Stimulated activated CD8-positive, alpha-beta memory T cell treated with anti-CD3 and anti-CD28 coated beads, Interleukin-4, amount 100 ng/mL, for 1 hour (primary cell): ENCODE measurements at places on chromosomes 2 and 18.
A peak's percentile ranks its signal among the peaks of the same experiment; 100 is the strongest.

DNA sequence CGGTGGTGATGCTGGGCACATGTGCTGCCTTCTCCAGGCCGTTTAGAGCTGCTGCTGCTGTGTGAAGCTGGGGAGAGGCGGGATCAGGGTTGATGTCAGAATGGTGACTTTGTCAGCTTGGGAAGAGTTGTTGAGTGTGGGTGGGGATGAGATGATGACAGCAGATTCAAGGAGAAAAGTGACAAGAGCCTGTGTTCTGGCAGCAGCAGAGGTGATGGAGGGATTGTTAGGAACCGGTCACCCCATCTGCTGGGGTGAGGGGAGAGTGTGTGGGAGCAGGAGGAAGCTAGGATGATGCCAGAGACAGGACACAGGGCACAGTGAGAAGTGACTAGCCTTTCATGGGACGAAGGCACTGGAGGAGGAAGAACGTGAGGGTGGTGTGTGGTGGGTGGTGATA is 345.5 kb downstream of the RNF144A start:
- no peak for DNase-seq

DNA sequence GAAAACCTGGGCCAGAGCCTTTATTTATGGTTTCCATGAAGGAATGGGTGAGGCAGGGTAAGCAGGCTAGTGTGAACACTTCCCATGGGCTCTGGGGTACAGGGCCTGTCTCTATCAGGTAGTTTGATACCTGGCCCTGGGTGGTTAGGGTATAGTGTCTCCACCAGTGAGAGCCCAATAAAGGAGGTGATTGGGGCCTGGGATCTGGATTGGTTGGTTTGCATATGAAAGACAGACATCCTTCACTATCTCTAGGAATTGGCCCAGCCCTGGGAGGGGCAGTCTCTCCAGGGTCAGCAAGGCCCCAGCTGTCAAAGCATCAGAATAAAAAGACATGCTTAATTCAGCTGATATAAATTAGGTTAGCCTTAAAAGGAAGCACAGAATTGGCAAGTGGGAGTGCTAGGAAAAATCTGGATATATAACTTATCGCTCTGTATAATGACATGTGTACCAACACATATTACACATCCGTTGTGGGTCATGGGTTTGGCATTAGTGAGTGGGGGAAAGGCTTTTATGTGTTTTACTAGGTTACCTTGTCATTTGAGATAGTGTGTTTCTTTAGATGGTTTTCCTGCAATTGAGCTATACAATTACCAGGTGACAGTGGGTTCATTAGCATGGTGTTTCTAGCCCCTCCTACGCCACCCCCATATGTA is 18.5 kb upstream of the TMEM178A start:
- DNase-seq, result no peak

GRCh38 chr2:189454009-189454408 is 12.7 kb downstream of the WDR75 start:
- DNase-seq, result no peak

GRCh38 chr2:69082430-69082997 is 69.5 kb downstream of the ANTXR1 start:
- no peak for DNase-seq

GRCh38 chr2:4947911-4948310 is 744.3 kb upstream of the SOX11 start:
- DNase-seq, result no peak

GRCh38 chr2:239159476-239159911 is 241.3 kb downstream of the HDAC4 start:
- no peak for DNase-seq

DNA sequence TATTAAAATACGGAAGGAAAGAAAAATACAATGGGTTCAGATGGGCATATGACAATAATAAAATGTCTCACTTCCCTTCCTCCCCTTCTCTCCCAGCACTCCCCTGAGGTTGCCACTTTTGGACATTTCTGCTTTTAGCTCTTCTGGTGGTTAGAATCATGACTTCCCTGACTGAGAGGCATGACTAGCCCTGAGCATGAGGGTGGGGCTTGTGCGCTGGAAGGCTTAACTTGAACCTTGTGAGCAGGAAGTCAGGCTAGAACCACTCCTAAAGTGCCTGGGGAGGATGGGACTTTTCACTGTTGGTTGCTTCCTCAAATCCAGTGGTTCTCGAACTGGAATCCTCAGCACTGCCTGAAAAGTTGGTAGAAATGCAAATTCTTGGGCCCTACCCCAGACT is 19.7 kb upstream of the ARHGAP25 start:
- no peak for DNase-seq

DNA sequence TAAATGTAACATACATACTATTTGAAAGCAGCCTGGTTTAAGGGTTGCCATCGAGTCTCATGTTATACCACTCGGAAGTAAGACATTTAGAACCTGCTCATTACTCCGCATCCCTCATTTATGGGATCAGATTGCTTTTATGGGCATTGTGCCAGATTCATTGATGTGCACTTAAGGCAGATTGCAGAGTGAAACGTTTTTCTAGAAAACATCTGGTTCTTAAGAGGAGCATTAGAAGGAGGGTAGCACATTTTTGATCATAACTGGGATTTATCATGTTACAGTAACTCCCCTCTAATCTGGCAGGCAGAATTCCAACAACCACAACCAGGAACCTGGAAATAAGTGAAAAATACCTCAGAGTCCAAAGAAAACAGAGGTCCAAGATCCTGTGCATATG is 74.2 kb upstream of the GALNT3 start:
- no peak for DNase-seq

DNA sequence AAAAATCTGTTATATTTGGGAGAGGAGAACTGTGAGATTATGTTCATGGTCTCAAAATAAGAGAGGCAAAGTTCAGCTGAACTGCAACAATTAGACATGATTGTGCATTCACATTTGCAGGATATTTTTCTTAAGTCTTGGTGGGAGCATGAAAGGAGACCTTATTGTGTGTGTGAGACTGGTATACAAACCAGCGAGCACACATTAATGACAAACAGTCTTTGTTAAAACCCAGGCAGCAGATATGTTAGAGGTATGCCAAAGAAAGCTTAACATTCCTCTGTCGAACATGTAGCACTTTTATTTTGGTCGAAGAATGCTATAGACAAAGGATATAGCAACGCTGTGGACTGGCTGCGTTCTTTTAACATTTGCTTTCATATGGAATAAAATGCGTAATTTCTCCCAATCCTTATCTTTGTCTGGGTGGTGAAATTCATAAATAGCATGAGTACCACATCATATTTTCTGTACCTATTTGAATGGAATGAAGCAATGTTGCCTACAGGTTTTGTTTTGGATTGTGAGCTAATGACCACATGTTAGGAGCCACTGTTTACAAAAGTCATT is 88.4 kb downstream of the ICOS start:
- no peak for DNase-seq

GRCh38 chr2:100017633-100018032 is 124.8 kb downstream of the AFF3 start:
- DNase-seq, result no peak

DNA sequence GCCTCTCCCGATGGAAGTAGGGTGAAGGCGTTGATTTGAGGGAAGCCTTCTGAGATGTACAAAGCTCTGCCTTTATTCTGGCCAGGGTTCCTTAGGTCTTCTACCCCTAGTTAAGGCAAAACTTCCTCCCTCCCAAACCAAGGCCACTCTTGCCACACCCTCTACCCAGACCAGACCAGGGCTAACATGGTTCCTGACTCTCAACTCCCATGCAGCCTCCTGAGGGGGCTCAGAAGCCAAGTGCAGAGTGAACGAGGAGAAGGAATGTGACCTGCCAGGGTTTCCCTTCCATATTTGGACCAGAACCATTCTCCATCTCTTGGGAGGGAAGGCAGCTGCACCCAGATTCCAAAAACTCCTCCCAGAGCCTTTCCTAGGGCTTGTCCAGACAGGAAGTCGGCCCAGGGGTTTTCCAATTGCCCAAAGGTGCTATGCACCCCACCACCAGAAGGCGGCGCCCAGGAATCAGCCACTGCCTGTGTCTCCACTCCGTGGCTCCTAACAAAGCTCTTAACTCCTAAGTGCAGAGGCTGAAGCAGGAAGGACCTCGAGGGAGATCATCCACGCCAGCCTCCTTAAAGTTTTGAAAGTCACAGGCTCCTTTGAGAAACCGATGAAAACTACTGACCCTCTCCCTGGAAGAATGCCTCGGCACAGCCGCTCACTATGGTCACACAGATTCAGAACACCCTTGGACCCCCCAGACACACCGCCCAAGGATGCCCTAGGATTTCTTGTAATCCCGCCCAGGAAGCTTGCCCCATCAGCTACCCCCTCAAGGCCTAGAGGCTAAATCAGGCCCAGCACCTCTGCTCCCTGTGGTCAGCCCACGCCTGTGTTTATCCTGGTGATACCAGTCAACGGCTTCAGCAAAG is 157.8 kb downstream of the SMAD2 start:
- peak; percentile 16 for DNase-seq

DNA sequence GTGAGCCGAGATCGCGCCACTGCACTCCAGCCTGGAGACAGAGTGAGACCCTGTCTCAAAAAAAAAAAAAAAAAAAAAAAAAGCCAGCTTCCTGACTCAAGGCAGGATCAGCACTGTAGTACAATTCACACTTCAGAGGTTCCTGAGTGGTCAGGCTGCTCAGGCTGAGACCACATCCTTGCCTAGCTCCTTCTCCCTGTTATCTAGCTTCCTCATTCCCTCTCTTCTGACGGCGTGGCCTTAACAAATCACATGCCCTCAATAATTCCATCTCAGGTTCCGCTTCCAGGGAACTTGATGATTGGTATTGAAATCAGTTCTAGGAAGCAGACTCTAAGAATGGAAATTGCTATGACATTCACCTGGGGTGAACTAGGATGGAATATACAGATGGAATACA is 29.8 kb upstream of the KDM3A start:
- DNase-seq, result no peak

DNA sequence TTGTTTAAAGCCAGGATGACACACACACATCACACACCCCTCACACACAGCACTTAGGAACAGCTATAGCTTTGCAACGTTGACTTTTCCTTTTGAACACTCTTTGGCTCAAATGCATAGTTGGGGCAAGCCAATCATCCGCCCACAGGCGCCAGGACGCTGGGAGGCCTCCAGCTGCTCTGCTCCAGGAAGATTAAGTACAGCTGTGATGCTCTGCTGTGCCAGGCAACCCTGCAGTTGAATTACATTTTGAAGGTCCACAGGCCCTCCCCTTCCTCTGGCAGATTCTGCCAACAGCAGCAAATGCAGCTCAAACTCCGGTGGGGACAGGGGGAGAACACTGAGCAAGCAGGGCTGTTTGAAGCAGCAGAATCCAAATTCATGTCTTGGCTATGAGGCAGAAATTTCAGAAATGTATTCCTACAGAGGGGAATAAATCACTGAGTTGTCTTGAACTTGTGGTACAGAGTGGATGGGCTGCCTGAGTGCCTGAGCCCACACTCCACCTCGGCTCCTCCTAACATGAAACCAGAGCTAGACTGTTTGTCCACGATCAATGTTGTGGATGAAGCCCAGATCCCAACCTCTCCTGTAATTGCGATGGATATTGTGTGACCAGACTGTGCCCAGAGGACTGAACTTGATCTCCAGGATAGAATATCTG is 86.5 kb upstream of the PPP1CB start:
- no peak for DNase-seq

DNA sequence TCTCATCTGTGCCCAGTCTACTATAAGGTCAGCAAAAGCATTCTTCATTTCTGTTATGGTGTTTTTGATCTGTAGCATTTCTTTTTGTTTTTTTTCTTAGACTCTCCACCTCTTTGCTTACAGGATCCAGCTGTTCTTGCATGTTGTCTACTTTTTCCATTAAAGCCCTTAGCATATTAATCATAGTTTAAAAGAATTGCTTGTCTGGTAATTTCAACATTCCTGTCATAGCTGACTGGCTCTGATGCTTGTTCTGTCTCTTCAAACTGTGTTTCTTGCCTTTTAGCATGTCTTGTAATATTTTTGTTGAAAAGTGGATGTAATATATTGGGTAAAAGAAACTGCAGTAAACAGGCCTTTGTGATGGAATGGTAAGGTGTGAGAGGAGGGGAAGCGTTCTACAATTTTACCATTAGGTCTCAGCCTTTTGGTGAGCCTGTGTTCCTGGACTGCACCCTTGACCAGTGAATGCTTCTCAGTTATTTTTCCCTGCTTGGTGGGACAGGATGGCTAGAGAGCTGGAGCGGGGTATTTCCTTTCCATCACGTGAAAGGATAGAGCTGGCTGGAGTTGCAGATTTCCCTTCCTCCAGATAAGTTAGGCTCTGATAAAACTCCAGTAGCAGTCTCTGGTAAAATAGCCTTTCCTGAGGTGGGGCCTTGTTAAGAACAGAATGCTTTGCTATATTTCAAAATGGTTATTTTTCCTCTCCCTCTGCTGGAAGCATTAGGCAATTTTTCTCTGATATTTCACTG is 65.4 kb downstream of the PLA2R1 start:
- DNase-seq, result no peak

GRCh38 chr2:150404147-150404546 is 83.3 kb downstream of the RND3 start:
- DNase-seq, result no peak

- DNase-seq, result no peak
Measured at GRCh38 chr2:204436230-204436629, 109.0 kb upstream of the PARD3B start.

DNA sequence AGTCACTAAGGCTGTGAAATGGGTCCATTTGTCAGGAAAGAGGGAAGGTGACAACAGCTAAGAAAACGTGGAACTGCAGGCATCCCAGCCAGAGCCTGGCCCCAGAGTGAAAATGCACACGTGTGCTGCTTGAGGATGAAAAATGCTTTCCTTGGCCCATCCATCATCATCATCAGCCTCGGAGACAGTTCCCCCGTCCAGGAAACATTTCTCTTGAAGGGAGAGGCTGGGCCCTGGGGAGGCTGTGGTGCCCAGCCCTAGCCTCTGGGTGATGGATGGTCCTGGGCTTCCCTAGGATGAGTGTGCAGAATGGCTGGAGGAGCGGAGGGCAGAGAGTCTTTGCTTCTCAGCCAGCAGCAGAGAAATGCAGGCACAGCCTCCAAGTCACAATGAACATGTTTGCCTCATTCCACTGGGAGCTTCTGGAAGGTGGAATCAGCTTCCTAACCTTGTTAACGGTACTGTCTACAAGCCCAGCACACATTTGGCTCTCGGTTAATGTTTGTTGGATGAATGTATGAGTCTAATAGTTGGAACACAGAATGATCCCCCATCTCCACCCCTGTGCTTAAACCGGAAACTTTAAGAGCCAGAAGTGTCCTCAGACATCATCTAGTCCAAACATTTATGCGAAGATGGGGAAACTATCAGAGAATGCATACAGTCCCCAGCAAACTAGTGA is 164.0 kb downstream of the RDH14 start:
- DNase-seq, result no peak

GRCh38 chr2:1736045-1736444 is 8.3 kb downstream of the PXDN start:
- no peak for DNase-seq

- DNase-seq, result no peak
Measured at GRCh38 chr2:223000872-223001796, 50.9 kb upstream of the KCNE4 start.

- no peak for DNase-seq
Measured at GRCh38 chr2:151192681-151193080, 69.0 kb downstream of the RBM43 start.

DNA sequence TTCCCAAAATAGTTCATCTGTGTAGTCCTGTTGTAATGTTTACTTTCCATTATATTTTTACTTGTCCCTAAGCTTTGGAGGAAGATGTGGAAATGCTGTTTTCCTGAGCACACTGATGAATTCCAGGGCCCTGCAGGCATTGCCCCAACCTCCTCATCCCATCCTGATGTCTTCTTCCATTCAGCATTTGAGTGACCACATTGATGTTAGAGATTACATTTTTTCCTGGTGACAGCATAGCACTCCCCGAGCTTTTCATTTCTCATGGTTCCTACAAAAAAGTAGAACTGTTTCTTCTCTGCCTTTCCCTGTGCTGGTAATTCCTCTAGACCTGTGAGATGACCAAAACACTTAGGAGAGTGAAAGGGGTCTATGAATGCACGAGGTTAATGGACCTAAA is 4.8 kb downstream of the IL36A start:
- no peak for DNase-seq
